ENCODE measurements at places on chromosomes 12 and 14. TPM values are rescaled to one million over a fixed set of nuclear protein-coding genes. Genes with fewer than 3 reads are reported as not detected.

CCDC184 gene
- total RNA-seq, result 1.1 TPM

BATF gene
- not detected for total RNA-seq

CLEC4D gene
- 0.19 TPM for total RNA-seq

DTX3 gene
- total RNA-seq, result 67.9 TPM

ACSM4 gene
- total RNA-seq, result not detected

FSCB gene
- total RNA-seq, result not detected

MYBPC1 gene
- not detected for total RNA-seq

SOX5 gene
- total RNA-seq, result 79.5 TPM

DNAI7 gene
- total RNA-seq, result 1.1 TPM

ANKRD33 gene
- total RNA-seq, result 0.39 TPM

NKX2-1 gene
- total RNA-seq, result not detected

SERPINA5 gene
- 3.5 TPM for total RNA-seq

SIRT4 gene
- total RNA-seq, result 3.8 TPM

RPL10L gene
- not detected for total RNA-seq

MYH6 gene
- 0.03 TPM for total RNA-seq

JPH4 gene
- total RNA-seq, result 3.2 TPM

IL31 gene
- total RNA-seq, result not detected

CLEC9A gene
- not detected for total RNA-seq

DNA sequence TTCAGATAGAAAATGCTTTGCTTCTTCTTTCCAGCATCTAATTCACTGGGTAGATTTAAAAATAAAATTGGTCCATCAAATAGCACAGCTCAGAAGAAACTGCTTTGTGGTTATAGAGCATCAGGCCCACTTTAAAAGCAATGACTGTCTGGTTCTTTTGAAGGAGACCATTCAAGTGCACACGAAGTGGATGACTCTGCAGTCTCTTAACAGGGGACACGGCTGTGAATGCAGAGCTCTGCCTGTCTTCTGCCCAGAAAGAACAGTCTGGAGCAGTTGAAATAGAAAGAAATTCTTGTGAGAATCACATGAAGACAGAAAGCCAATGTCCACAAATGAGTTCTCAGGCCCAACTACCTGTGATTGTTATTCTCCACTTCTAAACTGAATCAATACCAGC is 138.7 kb upstream of the PLEKHA5 start:
- peak; percentile 31 for DNase-seq

- DNase-seq, result no peak
Measured at GRCh38 chr12:103494051-103494733, 1.6 kb downstream of the C12orf42 start.

- no peak for DNase-seq
Measured at GRCh38 chr12:25552681-25553080, 402 bp downstream of the LMNTD1 start.

GRCh38 chr14:22427771-22428231 is 161.2 kb downstream of the DAD1 start:
- DNase-seq, result peak; percentile 17

GRCh38 chr12:94143951-94144350 is 4.4 kb upstream of the PLXNC1 start:
- DNase-seq, result no peak

DNA sequence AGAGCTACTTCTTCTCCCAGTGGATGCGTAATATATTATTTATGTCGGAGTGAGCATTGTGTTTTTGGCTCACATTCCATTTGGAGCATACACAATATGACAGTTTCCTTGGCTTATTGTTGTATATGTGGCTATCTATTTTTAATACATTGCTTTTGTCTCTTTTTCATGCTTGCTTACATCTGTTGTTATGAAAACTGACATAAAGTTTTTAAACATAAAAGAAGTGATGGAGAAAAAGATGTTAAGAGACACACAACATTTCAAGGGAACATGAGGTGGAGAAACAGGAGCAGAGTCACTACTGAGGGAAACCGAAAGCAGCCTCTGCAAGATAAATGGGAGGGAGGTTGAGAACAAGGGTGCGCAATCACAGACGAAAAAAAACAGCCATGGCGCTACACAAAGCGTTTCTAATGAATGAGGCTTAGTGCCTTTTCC is 228.4 kb upstream of the NPAS3 start:
- DNase-seq, result peak; percentile 12

DNA sequence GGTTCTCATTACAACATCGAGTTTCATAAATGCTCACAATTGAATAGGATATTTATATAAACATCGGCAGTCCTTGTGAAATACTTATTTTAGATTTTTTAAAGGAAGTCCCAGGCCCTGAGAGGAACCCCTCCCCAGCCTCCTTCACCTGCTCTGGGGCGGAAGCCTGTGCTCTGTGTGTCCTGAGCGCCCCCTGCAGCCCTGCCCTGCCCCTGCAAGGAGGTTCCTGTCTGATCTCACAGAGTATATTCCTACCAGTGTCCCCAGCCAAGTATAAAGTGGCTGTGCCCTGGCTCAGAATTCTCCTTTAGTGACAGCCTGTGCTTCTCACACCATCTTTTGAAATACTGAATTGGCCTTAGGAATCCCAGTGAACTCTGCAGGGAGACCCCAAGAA is 659.5 kb downstream of the TMEM121 start:
- no peak for DNase-seq

DNA sequence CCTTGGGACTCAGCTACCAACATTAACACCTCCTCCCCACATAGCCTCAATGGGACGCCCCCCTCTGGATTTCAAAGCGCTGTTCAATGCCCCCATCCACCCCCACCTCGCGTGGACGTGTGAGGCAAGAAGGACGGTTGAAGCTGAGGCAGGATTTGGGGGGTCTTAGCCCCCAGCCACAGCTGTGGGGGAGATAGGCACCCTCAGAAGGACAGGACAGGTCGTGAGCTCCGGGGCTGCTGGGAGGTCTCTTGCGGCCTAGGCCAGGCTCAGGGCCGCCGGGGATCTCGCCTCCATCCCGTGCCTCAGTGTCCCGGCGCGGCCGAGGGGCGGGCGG is 8.3 kb upstream of the SP7 start:
- no peak for DNase-seq

DNA sequence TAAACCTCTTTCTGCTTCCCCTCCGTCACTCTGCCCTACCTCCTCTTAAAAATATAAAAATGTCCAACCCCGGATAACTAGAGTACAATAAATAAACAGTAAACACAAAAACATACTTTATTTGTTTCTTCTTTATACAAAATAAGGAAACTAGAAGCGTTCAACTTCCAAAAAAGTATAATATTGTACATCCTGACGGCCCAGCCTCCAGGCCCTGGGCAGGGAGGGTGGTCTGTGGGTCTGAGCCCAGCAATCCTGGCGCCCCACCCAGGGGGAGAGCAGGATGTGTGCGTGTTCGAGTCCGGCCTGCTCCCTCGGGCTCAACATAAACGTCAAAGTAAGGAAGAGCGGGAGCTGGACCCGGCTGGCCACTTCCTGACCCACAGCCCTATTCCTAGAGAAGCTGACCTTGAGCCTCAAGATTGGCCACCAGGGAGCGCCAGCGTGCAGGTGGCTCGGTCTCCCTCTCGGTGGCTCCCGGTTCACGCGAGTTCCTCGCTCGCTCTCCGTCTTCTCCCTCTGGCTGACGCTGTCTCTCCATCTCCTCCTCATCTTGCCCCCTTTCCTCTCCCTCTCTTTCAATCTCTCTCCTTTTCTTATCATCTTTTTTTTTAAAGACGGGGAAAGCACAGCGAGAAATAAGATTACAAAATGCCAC is 9.4 kb downstream of the LHX5 start:
- DNase-seq, result peak; percentile 90

GRCh38 chr12:7497661-7498060 is 5.9 kb downstream of the CD163 start:
- no peak for DNase-seq

- no peak for DNase-seq
Measured at GRCh38 chr14:104516906-104517305, 62.7 kb upstream of the C14orf180 start.

- no peak for DNase-seq
Measured at GRCh38 chr12:131316388-131316787, 362.7 kb downstream of the ADGRD1 start.

- no peak for DNase-seq
Measured at GRCh38 chr12:24398605-24399004, 449.1 kb upstream of the SOX5 start.

- DNase-seq, result no peak
Measured at GRCh38 chr12:107329569-107330324, 236.4 kb upstream of the CRY1 start.

DNA sequence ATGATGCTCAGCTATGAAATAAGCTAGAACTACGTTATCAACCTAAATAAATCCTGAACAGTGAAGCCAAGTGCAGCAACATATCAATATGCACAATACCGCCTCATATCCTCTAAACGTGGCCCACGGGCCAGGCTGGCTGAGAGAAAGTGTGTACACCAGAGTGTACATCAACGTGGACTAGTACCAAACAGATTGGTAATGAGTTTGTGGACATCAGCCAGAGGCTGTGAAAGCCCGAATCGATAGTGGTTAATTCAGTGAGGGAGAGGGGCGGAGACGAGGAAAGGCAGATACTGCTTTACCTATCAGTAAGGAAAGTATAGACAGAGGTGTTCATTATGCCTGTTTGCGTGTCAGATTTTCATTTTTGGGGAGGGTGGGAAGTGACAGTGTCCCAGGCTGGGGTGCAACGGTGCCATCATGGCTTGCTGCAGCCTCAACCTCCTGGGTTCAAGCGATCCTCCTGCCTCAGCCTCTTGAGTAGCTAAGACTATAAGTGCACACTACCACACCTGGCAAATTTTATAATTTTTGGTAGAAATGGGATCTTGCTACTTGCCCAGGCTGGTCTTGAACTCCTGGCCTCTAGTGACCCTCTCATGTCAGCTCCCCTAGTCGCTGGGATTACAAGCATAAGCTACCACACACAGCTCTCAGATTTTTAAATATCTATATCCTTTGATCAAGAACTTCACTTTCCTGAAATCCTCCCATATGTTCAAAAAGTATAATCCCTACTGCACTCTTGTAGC is 50.1 kb downstream of the ANAPC7 start:
- DNase-seq, result no peak

DNA sequence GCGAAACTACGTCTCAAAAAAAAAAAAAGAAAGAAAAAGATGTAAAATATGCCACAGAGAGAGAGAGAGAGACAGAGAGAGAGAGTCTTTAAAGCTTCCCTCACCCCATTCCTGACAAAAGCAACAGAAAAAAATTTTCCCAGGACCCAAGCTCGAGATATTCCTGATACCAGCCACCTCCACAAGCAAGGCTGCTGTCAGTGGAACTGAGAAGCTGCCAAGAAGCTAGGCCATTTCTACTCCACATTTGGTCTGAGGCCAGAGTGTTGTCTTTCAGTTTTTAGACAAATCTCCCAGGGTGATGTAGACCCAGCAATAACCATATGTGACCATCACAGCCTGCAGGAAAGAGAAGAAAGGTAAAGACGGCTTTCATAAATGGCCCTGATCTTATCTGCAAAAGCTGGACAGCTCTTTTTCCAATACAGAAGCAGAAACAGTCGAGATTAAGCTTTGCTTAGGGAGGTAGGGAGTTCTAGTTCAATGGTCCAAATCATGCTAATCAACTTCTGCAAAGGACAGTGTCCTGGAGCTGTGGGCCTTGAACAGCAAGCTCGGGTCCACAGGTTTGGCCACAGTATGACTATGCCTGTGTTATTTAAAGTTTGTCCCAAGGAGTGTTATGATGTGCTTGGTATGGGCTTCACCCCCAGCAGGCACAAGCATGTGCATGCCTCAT is 130.3 kb upstream of the NUDT4 start:
- no peak for DNase-seq

DNA sequence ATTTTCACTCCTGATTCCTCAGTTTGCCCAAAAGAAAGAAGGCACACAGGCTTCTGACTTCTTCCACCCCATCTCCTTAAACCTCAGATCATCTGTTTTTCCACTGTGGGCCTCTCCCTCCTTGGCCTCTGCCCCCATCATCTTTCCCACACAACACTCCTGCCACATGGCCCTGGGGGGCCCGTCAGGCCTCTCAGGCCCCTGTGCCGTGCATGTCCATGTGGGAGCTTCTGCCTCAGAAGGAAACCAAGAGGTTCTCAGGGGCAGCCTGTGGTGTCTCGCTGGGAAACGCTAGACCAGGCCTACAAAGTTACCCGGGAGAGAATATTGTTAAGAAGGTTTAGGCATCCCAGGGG is 8.0 kb downstream of the KLHL33 start:
- DNase-seq, result no peak

- DNase-seq, result no peak
Measured at GRCh38 chr12:58359084-58359483, 417.7 kb downstream of the ATP23 start.

DNA sequence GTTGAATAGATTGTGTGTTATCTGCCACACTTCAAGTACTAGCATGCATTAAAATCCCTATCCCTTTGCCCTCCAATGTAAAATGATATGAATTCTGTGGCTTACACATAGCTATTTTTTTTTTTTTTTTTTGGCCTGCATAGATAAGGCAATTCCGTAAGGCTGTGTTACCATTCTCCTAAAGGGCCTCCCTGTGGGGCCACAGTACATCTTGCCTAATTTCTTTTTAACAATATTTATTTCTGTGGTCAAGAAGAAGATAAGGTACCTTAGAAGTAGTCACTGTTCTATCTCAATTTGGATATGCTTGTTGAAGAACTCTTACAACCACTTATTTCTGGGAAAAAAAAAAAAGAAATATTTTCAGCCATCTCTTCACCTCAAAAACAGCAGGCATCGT is 19.8 kb downstream of the FLRT2 start:
- no peak for DNase-seq

- DNase-seq, result peak; percentile 84
Measured at GRCh38 chr12:121626853-121627640, 717 bp downstream of the ORAI1 start.

DNA sequence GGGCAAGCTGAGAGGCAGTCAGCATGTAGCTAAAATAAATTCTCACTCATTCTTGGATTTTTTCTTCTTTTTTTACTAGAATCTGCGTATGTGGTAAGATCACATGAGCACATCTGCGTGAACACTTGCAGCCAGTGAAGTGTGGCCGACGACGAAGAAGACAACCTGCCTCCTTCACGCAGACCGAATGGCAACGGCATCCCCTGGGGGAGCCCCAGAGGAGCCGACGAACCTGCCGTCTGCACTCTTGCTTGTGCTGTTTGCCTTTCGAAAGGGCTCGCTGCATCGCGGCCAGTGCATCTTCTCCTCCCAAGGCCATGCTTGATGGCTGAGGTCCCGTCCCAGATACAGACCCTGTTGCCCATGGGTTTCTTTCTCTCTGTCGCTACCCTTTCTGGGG is 113.8 kb downstream of the KCNK10 start:
- no peak for DNase-seq

- DNase-seq, result no peak
Measured at GRCh38 chr14:23097786-23098185, 2.5 kb downstream of the C14orf119 start.

DNA sequence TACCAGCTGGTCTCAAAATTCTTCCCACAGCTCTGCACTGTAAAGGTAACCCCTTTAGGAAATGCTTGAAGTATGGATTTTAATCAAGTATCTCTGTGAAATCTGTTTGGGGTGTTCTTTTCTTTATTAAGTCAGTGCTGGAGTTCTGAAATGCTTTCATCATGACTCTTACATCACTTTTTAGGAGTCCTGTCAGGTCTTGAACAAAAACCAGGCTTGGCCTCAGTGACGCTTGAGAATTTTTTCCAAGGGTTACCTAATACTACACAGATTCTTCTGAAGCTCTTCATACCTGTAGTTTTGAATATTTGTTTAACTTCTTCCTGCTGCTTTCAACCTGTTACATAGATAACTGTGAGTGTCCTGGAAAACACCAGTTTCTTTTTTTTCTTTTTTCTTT is 47.0 kb upstream of the KCNH3 start:
- no peak for DNase-seq
